ENCODE measurements at places on chromosomes 2 and 18. TPM values are rescaled to one million over a fixed set of nuclear protein-coding genes. Genes with fewer than 3 reads are reported as not detected.

CEBPZ gene
- polyA plus RNA-seq = 40.4 TPM

GKN2 gene
- polyA plus RNA-seq = not detected

CSRNP3 gene
- 10.5 TPM for polyA plus RNA-seq

PLGLB2 gene
- 2.4 TPM for polyA plus RNA-seq

CPS1 gene
- polyA plus RNA-seq = 1.6 TPM

PPP1R1C gene
- 1.2 TPM for polyA plus RNA-seq

MAP4K3 gene
- 56.6 TPM for polyA plus RNA-seq

INHBB gene
- 0.62 TPM for polyA plus RNA-seq

DQX1 gene
- not detected for polyA plus RNA-seq

RTTN gene
- 15.0 TPM for polyA plus RNA-seq

KIF3C gene
- 6.5 TPM for polyA plus RNA-seq

HOXD9 gene
- polyA plus RNA-seq = 8.3 TPM

TUBA3D gene
- 0.48 TPM for polyA plus RNA-seq

RBBP8 gene
- polyA plus RNA-seq = not detected

DNA sequence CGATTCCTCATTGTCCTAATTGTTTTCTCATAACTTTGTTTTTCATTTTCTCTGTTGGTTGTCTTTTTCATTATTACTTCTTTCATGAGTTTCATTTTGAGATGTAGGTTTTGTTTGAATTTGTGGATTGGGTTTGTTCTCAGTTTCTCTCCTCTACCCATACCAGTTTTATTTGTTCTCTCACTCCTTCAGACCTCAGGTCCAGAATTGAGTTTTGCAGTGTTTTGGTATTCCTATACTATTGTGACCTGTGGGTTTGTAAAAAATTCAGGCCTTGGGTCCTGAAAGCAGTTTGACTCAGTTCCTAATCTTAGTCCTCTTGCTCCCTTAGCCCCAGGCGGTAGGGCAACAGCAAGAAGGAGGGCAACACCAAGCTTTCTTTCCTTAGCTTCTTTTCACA is 28.3 kb upstream of the UBE2E3 start:
- no peak for DNase-seq

- DNase-seq = no peak
These were observed 4.7 kb downstream of the CD302 start for GRCh38 chr2:159793326-159793725.

DNA sequence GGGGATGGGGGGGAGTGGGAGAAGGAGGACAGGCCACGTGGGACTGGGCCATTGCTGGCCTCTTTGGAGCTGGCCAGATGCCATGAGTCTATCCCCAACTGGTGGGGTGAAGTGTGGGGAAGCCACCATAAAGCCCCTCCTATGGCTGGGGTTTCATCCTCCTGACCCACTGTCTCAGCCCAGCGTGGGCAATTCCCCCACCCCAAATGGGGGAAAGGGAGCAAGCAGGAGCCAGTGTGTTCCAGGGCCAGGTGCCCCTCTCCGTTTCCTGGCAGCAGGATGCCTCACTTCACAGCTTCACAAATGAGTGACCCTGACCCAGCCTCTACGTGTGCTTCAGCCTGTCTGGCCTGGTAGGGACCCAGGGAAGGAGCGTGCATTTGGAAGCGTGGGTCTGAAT is 474.7 kb upstream of the HS6ST1 start:
- DNase-seq = no peak

DNA sequence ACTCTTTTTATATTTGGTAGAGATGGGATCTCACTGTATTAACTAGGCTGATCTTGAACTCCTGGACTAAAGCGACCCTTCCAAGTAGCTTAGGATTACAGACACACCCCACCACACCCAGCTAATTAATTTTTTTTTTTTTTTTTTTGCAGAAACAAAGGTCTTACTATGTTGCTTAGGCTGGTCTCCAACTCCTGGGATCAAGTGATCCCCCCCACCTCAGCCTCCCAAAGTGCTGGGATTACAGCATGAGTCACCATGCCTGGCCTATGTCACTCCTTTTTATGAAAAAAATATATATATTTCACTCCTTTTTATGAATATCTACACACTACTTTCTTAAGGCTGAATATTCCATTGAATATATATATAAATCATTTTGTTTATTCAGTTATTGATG is 162.8 kb downstream of the MGAT5 start:
- DNase-seq = no peak

DNA sequence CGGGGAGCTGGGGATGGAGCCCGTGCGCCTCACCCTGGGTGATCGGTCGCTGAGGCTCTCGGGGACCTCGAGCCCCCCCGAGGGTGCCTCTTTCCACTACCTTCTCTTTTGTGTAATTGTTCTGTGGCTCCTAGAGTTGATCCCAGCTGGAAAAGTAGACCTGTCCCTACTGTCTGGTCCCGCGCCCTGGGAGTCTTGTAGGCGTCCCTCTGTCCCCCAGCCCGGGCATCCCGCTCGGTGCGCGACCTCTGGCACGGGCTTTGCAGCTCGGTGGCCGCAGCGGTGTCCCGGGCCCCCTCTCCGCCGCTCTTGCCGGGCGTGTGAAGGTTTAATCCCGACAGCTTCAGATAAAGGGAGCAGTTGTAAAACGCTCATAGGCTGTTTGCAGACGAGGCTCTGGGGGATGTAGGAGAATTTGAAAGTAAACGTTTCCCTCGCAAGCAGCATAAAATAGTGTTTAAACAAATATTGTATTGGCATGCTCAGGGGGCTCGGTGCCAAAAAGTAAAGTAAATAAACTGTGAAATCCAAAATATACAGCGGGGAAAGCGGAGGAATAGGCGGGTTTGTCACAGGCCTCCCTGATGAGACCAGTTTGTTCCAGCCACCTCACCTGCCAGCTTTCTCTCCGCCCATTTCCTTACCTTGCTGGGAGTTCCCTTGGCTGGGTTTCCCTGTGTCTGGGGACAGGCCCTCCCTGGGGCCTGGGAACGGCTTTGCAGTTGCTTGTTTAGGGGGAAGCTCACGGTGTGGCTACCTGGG is 1.9 kb downstream of the GLI2 start:
- DNase-seq = no peak

GRCh38 chr18:37242826-37243560 is 322.6 kb downstream of the CELF4 start:
- peak; percentile 25 for DNase-seq

- no peak for DNase-seq
These were observed 22.3 kb upstream of the ST3GAL5 start for GRCh38 chr2:85911097-85911496.

DNA sequence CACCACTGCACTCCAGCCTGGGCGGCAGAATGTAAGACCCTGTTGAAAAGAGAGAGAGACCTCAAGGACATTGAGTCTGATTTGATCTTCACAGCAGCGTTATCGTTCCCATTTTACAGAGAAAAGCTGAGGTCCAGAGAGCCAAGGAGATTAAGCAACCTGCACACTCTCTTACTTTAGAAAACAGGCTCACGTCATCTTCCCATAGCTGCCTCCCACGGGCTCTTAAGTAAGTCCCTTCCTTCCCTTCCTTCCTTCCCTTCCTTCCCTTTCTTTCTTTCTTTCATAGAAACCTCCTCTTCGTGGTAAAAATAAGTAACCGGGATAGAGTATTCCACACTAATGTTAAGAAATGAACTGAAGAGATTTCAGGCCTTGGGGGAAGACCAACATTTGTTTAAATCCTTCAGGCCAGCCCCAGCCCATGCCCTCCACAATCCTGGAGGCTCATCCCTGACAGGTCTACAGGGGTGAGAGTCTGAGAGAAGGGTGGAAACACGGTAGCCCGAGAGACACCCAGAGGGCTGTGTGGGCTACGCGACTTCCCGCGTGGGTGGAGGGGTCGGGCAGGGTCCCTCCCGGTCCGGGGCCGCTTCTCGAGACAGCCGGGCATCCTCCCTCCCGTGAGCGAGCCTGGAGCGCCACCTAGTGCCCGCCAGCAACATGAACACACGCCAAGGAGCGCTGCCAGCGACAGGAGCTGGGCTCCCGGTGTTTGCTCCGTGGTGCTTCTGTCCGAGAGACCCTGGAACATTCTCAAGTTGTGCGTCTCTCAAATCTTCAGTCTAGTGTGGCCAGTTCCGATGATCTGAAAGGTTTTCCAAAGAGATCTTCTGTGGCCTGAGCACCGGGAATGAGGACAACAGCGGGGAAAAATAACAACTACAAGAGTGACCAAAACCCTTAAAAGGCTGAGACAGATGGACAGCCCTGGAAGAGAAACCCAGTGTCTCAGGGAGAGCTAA is 160.3 kb downstream of the INO80D start:
- DNase-seq = peak; percentile 79

GRCh38 chr18:63421514-63421913 is 762 bp downstream of the VPS4B start:
- no peak for DNase-seq

GRCh38 chr18:5197461-5197860 is 404 bp upstream of the AKAIN1 start:
- no peak for DNase-seq

All from muscle of arm (tissue), 14 donors.